ENCODE measurements at places on chromosomes 1 and 21.

DNA sequence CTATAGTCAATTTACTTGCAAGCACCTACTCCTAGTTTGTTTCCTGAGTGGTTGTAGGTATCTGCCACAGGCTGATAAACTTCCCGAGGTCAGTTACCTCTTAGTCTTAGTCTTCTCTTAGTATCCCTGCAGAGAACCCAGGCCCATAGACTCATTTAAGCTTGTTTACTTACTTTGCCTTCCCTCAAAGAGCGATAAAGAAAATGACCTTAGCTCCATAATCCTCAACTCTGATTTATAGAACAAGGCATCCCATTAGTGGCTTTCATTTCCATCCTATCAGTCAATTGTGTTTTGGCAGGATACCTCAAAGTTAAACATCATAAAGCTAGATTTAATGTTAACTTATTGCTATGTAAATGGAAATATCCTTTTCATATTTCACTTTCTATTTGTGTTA is 119.7 kb downstream of the UCHL5 start:
- no peak for DNase-seq

GRCh38 chr1:205042911-205043806 is at the start of gene CNTN2:
Gene CNTN2, plus strand, starts transcription at chr1:205043212. Its CDS starts 9,974 bp downstream, at chr1:205053186.
- DNase-seq, result no peak

- no peak for DNase-seq
Measured at GRCh38 chr1:30596891-30597290, 126.5 kb downstream of the MATN1 start.

DNA sequence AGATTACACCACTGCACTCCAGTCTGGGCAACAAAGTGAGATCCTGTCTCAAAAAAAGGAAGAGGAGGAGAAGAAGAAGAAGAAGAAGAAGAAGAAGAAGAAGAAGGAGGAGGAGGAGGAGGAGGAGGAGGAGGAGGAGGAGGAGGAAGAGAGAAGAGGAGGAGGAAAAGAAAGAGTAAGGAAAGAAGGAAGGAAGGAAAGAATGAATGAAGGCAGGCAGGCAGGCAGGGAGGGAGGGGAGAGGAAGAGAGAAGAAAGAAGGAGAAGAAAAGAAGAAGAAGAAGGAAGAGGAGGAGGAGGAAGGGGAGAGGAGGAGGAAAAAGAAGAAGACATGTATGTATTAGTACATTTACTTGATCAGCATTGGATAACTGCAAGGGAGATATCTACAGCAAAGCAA is 26.7 kb downstream of the MIS18A start:
- no peak for DNase-seq

DNA sequence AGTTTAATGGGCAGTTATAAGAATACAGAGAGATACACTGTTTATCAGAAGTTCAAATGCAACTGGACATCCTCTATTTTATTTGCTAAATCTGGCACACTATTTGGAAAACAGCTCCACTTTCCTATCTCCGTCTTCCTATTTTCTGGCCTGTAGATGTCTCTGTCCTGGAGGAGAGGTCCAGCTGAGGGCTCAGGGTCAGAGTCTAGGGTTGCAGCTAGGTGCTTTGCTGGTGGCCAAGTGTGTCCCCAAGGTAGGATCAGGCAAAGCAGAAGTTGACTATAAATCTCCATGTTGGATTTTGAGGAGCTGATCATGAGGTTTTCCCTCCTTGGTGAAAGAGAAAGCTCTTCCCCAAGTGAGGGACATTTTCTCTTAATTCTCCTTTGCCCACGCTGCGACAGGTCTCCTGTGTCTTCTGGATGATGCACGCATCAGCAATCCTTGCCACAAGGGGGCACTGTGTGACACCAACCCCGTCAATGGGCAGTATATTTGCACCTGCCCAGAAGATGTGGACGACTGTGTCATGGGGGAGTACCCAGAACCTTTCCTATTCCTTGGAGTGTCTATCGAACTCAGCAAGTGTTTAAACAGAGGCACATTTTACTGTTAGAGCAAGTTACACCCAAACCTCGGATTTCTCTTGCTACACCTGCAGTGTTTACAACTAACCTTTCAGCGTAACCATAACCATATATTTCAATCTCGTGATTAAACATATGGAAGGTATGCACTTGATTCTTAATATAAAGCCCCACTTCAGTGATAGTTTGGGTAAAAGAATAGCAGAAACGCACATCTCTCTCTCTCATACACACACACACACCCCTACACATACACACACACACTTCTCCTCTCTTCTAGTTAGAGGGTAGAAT is 10.2 kb downstream of the ADAM30 start:
- DNase-seq, result no peak

DNA sequence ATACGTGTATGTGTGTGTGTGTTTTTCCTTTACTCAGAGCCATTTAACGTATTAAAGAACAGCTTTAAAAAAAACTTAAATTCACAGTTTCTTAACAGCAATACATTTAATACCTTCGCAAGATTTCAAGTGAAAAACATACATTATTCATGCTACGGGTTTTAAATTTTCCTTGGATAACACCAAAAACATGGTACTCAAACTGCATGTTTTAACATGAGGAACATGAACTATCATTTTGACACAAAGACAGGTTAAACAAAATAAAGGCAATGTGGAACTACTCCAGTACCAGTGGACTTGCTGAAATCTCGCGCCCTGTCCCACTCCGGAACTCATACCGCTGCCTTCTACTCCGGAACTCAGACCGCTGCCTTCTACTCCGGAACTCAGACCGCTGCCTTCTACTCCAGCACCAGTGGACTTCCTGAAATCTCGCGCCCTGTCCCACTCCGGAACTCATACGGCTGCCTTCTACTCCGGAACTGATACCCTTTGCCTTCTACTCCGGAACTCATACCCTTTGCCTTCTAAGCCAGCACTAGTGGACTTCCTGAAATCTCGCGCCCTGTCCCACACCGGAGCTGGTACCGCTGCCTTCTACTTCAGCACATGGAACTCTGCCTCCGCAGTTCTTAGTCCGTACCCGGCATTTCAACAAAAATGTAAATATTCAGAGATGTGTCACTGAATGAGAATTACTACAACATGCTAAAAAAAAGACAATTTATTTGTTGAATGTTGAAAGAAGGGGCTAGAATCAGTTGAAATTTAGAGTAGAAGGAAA is 148.6 kb downstream of the NCAM2 start:
- DNase-seq, result no peak

DNA sequence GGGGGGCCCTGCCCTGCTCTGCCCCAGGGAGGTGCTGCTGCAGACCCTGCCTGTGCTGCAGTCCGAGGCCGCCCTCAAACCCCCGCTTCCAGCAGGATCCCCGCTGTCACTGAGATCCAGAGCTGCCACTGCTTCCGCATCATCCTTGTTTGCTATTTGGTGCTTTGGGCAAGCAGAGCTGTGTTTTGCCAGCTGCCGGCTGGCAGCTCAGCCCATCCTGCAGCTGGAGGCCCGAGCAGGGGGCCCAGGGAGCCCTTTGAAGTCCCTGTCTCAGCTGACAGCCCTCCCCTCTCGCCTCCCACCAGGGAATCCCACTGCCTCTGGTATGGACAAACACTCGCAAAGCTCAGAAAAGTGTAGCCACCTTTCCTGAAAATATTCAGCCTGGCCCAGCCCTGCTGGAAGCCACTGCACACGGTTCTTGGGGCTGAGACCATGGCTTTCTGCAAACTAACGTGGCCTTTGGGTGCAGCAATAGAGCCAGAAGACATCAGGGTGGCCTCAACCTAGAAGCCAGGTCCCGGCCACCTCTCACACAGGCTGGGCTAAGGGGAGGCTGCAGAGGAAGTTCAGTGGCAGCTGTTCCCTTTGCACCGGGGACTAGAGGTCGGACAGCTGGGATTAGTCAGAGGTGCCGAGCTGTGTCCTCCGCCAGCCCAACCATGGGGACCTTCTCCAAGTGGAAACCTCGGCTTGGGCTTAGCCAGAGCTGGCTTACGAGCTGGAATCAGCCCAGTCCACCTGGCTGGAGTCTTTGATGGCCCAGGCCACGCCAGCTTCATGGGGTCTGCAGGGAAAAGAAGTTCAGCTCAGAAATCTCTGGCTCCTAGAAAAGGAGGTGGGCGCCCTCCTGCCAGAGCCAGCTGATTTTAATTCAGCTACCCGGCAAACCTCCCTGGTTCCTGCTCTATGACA is 107.1 kb downstream of the SPSB1 start:
- no peak for DNase-seq

- no peak for DNase-seq
Measured at GRCh38 chr1:83034851-83035250, 964.1 kb downstream of the TTLL7 start.

- DNase-seq, result no peak
Measured at GRCh38 chr21:37449302-37449937, 82.8 kb downstream of the DYRK1A start.

GRCh38 chr1:115753361-115753760 is 15.2 kb downstream of the CASQ2 start:
- DNase-seq, result no peak

DNA sequence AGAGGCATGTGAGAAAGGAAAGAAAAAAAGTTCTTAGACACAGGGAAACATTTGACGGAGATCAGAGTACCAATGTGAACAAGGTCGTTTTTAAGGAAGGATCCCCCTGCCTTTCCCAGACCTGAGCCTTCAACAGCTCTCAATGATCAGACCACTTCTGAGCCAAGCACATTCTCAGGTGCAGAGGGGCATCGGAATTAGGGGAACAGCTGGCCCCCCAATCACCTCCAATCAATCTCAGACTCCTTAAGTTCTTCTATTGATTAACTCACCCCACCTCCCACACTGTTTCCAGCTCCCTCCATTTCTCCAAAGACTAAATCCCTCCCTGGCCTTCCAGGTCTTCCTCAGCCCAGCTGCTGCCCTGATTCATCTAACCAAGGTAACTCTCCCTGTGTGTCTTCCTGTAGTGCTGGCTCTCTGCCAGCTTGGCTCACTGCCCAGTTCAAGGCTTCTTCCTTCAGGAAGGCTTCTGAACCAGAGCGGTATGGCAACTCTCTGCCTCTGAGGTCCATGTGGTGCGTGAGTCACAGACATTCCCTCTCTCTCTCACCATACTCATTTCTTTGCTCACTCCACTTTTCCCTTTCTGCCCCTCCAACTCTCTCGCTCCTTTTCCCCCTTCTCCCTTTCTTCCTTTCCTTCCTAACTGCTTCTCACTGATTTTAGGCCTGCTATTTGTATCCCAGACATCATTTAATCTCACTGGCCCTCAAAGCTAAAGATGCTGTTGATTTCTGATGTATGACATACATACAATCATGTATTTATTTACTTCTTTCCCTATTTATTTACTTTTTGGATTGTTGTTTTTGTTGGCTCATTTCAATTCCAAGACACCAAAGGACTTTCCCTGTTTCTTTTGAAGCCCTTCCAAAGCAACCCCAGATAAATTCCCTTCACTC is 18.1 kb downstream of the CFAP45 start:
- peak; percentile 55 for DNase-seq

- DNase-seq, result no peak
Measured at GRCh38 chr1:111959436-111959835, 30.0 kb downstream of the KCND3 start.

DNA sequence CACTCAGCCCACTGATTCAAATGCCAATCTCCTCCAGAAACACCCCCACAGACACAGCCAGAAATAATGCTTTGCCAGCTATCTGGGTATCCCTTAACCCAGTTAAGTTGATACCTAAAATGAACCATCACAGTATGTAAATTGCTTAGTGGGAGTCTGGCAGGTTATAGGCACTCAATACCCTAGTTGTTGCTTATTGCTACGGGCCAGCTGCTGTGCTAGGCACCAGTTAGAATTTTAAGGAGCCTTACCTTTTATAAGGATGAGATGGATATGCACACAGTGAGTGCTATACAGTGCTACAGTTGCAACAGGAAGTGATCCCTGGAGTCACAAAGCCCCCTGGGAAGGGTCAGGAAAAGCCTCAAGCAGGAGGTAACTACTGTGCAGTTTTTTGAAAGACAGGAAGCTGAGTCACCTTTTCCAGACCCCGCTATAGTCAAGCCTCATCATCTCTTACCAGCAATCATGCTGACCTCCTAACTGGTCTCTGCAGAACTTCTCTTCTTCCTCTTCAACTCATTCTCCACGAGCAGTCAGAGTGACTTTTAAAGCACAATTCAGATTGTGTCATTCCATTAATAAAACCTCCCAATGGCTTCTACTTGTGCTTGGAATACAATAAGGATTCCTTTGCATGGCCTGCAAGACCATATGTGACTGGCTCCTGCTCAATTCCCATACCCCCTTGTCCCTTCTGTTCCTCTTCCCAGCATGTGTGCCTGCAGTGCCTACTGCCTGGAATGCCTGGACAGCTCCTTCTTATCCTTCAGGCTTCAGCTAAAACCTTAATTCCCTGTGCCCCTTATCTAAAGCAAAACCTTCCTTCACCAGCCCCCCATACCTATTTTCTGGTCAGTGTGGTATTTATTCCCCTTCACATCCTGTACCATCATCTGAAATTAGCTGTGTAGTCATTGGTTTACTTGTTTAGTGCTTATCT is 10.4 kb upstream of the TLR5 start:
- DNase-seq, result no peak

DNA sequence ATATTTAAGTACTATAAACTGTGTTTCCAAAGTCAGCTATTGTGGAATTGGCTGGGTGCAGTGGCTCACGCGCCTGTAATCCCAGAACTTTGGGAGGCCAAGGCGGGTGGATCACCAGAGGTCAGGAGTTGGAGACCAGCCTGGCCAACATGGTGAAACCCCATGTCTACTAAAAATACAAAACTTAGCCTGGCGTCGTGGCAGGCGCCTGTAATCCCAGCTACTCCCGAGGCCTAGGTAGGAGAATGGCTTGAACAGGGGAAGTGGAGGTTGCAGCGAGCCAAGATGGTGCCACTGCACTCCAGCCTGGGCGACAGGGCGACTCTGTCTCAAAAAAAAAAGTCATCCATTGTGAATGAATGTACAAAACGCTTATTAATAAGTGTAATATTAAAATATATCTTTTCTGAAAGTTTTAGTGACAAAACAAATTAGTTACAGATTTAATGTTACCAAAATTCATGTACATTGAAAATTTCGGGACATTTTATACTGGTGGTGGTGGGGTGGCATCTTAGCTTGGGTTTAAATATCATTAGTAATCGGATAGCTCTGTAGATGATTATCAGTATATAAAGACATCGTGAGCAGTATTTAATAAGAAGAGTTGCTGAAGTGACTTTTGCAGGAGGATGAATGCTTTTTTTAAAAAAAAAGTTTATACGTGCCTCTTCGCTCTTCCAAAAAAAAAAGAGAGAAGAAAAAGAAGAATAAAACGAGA is 503 bp upstream of the SRSF11 start:
- no peak for DNase-seq

GRCh38 chr1:196858811-196859210 is 29.0 kb upstream of the CFHR4 start:
- no peak for DNase-seq

DNA sequence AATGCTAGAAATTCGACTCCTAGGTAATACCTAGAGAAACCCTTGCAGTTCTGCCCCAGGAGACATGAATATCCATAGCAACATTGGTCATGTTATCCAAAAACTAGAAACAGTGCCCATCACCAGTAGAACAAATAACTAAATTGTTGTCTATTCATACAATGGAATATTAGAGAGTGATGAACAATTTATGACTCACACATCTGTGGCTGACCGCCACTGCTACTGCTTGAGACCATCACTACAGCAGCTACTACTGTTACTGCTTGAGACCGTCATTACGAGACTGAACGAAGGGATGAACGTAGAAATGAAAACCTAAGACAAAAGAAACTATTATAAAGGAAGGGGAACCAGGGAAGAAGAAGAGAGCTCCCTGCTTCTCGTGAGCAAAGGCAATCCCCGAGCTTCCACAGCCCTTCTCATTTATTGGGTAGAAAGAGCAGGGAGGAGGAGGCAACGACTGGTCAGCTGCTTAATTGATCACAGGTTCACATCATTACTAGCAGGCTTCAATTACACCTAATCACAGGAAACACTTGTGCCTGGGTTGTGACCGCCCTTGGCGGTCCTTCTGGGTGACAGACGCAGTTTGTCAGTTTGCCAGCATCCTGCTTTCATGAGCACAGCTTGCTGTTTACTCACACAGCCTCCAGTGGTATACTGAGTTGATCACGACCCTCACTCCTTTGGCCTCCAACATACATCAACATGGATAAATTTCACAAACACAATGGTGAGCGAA is 14.1 kb upstream of the PADI4 start:
- no peak for DNase-seq
